ENCODE measurements at places on chromosomes 3 and 15. TPM values are rescaled to one million over a fixed set of nuclear protein-coding genes. Genes with fewer than 3 reads are reported as not detected.

Gene C15orf62
- 0.51 TPM for total RNA-seq

Gene FOXB1
- total RNA-seq = not detected

Gene SLCO2A1
- total RNA-seq = 1.5 TPM

Gene ATXN7
- total RNA-seq = 18.3 TPM

Gene ISLR2
- 8.4 TPM for total RNA-seq

Gene TNFSF10
- 17.3 TPM for total RNA-seq

Gene THPO
- not detected for total RNA-seq

Gene PIERCE2
- not detected for total RNA-seq

Gene CCDC54
- not detected for total RNA-seq

Gene COL6A6
- 61.2 TPM for total RNA-seq

Gene SLC12A1
- total RNA-seq = not detected

DNA sequence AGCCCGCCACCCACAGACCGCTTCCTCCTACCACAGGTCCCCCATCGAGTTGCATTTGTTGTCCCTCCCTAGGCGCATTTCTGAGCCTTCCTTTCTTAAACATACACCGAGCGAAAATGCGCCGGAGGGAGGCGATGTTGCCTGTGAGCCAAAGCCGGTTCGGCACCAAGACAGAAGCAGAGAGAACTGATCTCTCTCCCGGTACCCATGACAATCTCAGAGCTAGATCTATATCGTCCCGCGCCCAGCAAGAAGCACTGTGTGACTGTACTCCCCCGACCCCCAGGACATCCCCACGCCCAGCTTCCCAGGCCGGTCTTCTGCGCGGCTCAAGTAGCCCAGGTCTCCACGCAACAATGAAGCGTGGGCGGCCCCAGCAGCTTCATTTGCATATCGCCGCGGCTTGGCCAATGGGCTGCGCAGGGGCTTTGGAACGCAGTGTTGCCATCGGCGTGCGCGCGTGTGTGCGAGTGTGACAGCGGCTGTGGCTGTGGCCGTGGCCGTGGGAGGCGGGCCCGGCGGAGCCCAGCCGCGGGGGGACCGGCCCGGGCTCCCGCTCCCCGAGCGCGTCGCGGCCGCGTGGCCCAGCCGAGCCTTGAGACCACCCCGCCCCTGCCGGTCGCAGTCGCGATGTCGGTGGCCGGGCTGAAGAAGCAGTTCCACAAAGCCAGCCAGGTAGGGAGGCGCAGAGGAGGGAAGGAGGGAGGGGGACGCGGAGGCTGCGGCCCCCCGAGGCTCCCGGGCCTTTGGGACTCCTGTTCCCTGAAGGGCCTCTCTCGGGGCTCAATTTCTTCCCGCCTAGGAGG lies at the start of gene SH3GL3:
SH3GL3 (plus strand) TSS at position 438 of the 806 bp plus-strand sequence; CDS start at position 631, 193 bp downstream.
- DNase-seq = peak; percentile 91

- peak; percentile 78 for DNase-seq
These were observed at the start of gene DRD3 for GRCh38 chr3:114178770-114179368. Gene DRD3, minus strand, starts transcription at chr3:114179052. Its CDS starts 7,060 bp downstream, at chr3:114171992.

- DNase-seq = no peak
These were observed 80.2 kb downstream of the DLG1 start for GRCh38 chr3:197218210-197218609.

- DNase-seq = no peak
These were observed 18.5 kb downstream of the SERPINI1 start for GRCh38 chr3:167754049-167754448.

DNA sequence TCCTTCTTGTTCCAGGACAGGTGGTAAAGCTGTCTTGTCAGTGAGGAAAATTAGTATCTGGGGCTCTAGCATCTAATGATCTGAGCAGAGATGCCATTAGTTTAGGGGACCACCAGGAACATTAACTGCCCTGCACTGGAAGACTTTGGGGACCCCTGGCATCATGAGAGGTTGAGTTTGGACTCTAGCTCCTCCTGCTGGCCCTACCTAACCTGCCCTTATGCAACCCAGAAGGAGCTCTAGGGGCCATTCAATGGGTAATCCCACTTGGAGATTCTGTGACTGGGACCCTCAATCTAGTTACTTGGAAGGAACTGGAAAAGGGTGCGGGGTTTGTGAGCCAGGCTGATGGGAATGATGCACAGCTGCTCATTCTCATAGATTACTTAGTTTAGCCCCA lies 451.0 kb downstream of the EPHB1 start:
- DNase-seq = no peak

GRCh38 chr3:156483426-156483825 lies 71.5 kb downstream of the SSR3 start:
- DNase-seq = peak; percentile 27

- no peak for DNase-seq
These were observed 206.3 kb upstream of the KCNMB2 start for GRCh38 chr3:178329936-178330335.

- no peak for DNase-seq
These were observed 21.5 kb upstream of the FSTL1 start for GRCh38 chr3:120472121-120472844.

DNA sequence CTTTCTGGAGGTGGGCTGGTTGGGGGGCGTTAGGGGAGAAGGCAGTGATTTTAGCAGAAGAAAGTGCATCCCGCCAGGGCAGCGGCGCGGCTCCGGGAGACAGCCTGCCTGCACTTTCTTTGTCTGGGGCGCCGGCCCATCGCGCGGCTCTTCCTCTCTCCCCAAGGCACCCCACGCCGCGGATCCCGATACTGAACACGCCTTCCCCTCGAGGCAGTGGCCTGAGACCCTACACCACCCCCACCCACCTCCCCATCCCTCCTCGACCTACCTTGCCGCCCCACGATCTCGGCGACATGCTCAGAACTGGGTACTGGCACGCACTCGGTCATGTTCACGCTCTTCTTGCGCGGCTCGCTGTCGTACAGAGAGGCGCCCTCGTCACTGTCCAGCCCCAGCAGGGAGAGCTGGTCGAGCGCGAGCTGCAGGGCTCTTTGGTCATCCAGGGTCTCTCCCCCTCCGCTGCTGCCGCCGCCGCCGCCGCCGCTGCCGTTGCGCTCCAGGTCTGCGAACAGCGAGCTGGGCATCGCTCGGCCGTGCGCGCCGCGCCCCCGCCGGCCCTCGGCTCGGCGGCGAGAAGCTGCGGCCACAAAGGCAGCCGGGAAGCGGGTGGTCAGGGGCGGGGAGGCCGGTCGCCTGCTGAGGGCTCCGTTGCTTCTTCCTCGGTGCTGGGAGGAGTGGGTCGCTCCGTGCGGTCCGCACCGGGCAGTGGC lies 483 bp downstream of the MEX3B start:
- peak; percentile 60 for DNase-seq

DNA sequence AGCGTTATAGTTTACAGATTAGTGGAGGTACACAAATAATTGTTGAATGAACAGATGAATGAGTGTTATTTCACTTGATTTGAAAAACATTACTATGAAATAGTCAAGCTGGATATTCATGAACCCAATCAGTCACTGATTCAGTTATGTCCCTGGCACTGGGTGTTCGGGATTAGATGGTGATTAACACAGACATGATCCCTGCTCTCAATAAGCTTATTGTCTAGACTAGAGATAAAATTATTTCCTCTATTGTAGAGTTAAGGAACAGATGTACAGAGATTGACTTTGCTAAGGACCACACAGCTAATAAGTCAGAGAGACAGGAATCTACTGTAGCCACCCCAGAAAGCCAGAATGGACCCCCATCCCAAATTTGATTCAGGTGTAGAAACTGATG lies 963 bp downstream of the GRAMD1C start:
- no peak for DNase-seq

DNA sequence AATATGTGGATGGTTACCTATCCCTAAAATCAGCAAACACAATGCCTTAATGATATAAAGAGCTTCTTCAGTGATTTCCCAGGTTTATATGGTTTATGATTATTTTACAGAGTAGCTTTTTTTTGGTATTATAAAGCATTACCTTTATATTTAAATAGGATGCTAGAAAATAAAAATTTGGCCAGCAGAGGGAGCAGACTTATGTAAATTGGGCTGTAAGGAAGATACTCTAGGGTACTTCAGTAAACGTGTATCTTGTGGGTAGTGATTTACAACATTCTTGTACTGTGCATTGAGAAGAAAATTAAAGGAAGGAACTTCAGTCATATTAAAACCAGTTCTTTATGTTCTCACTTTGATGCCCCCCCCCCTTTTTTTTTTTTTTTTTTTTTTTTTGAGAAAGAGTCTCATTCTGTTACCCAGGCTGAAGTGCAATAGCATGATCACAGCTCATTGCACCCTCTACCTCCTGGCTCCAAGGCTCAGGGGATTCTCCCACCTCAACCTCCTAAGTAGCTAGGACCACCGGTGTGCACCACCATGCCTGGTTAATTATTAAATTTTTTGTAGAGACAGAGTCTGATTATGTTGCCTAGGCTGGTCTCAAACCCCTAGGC lies 167.9 kb downstream of the BBX start:
- peak; percentile 72 for DNase-seq

DNA sequence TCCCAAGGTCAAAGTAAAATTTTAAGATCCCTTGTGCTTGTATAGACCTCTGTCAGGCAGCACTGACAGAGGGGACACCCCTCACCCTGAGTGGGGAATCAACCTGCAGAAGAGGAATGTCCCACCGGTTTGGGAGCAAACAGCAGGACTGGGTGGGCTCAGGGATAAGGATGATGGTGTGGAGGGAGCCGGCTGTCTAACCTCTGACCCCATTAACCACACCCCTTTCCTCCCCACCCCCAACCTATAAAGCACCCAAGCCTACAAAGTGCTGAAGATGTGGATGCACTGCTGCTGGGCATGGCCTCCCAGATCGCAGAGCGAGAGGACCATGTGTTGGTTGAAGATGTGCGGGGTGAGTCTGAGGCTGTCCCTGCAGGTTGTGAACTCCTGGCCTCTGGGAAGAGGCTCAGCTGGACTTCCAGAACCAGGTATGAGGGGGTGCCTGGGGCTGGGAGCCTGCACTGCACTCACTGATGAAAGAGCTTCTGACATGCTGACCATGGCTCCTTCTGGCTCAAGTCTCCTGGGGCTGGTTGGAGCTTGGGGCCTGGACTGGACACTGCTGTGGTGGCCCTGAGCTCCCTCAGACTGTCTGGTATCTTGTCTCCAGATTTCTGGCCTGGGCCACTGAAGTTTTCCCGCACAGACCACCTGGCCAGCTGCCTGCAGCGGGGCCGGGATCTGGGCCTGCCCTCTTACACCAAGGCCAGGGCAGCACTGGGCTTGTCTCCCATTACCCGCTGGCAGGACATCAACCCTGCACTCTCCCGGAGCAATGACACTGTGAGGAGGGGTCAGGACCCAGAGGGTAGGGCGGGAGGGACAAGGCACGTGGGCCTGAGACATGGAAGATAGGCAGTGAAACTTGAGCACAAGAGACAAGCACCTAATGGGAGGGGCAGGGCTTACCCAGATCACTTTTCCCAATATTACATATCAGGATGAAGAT lies 9.3 kb downstream of the DUOX1 start:
- no peak for DNase-seq

DNA sequence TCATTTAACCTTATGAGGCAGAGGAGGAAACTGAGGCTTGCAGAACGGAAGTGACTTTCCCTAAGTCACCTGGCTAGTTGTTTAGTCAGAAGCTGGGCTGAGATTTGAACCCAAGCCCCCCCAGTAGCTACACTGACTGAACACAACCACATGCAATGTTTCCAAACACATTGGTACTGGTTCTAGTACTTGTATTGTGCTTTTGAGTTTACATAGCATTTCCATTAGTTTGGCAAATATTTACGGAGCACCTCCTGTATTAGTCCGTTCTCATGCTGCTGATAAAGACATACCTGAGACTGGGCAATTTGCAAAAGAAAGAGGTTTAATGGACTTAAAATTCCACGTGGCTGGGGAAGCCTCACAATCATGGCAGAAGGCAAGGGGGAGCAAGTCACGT lies 56.3 kb upstream of the ITGA11 start:
- no peak for DNase-seq

- peak; percentile 6 for DNase-seq
These were observed 67.4 kb downstream of the DTWD1 start for GRCh38 chr15:49688135-49688790.

- DNase-seq = no peak
These were observed 16.3 kb downstream of the TMEM43 start for GRCh38 chr3:14141144-14141543.

GRCh38 chr3:64685800-64686445 lies 1.9 kb downstream of the ADAMTS9 start:
- DNase-seq = peak; percentile 98

- DNase-seq = no peak
These were observed 68.7 kb downstream of the SRGAP3 start for GRCh38 chr3:9180764-9181117.

GRCh38 chr15:100330629-100331215 lies 11.1 kb downstream of the ADAMTS17 start:
- DNase-seq = no peak

DNA sequence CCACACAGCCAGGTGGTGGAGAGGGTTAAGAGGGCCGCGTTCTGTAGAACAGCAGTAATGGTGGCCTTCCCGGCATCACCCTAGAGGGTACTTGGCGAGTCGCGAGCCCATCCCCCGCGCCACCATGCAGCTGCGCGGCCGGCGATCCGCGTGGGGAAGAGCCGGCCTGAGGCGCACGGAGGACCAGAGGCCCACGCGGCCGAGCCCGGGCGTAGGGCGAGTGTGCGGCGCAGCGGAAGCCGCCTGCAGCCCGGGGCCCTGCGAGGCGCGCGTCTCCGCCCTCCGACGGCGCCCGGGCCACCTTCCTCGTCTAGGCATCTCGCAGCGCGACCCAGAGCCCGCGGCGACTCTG lies 423 bp downstream of the TKT start:
- peak; percentile 35 for DNase-seq

DNA sequence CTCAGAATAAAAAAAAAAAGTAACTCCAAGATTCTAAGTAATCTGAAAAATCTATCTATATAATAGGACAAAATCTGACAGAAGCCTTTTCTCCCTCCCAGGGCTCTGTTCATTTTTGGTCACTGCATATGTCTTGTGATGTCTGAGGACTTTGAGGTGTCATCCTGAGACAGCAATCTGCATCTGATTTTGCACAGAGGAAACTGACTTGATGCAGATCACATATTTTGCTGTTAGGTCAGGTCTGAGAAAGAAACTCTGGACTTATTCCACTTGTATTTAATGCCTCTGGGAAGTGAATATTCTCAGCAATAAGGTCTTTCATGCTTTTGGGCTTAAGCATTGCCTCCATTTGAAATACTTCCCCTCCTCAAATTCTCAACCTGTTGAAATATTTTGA lies 295.2 kb upstream of the THBS1 start:
- no peak for DNase-seq

GRCh38 chr15:100732211-100733055 lies 130.0 kb downstream of the ASB7 start:
- DNase-seq = peak; percentile 55

DNA sequence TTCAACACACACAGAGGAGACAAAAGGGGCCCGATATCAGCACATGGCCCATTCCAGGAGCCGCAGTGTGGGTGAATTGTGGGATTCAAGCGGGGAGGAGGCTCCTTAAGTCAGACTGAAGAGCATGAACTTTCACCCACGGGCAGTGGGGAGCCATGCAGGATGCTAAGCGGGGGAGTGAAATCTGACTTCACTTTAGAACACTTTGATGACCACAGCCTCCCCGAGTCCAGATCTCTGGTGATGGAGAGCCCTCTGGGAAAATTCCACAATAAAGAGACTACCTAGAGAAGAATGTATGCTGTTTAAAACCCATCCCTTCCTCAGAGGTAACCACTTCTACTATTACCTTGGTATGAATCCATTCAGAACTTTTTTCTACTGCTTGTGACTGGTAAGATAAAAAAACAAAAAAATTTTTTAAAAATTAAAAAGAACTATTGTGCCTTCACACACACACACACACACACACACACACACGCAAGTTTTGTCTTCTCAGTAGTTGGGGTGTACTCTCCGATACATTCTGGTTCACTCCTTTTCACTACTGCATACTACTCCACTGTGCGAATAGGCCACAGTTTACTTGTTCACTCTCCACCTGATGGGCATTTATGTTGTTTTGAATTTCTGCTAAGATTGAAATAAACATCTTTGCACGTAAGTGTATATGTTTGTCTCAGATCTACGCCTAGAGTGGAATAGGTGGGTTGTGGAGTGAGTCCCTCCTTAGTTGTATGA lies 2.0 kb upstream of the H1-8 start:
- no peak for DNase-seq

Measured in tongue (tissue), 3 donors.